ENCODE measurements at places on chromosomes 7 and 10.

DNA sequence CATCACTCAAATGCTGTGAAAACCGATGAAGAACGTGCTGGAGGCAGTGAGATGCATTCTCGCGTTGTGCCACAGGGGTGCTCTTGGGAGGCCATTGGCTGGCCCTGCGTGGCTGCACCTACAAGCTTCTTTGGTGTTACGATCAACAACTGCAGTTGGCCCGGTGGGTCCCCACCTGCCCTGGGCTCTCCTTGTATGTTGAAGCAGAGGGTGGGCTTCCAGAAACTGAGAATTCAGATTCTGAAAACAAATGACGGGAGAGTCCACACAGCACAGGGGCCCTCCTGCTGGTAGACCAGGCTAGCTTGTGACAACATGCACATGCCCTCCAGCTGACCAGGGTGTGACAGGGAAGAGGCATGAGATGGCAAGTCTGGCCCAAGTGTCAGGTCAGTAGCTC lies 23.7 kb upstream of the DDC start:
- no peak for DNase-seq

- no peak for DNase-seq
Measured at GRCh38 chr7:101243646-101244374, 1.1 kb downstream of the FIS1 start.

- no peak for DNase-seq
Measured at GRCh38 chr7:158702944-158703343, 1.7 kb downstream of the NCAPG2 start.

DNA sequence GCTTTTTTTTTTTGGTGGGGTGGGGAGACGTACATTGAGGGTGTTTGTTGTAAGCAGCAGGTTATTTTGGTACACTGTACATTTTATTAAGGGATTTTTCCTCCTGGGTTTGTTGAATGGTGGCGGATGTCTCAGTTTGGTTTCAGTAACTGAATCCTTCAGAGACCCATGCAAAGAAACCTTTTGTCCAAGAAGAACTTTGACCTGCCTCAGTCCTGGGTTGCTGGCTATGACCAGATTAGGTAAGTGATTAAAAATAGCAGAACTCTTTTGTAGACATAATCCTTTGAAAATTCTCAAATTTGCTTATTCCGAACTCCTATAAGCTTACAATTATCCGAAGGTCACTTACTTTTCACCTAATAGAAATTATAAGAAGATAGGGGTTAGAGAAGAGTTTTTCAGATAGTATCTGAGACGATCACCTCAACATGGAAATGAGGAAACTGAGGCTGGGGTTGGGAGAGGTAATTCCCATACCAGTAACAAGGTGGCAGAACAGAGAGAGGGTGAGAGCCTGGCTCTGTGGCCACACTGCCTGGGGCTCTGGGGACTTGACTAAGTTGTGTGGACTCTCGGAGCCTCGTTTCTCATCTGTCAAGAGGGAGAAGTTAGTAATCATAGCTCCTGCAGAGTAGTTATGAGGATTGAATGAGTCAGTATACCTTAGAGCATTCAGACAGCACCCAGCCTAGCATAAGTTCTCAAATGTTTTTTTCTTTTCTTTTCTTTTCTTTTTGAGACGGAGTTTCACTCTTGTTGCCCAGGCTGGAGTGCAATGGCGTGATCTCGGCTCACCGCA lies 87.4 kb downstream of the CCNY start:
- DNase-seq = no peak

GRCh38 chr7:83410989-83411591 lies 237.8 kb downstream of the SEMA3E start:
- no peak for DNase-seq

GRCh38 chr7:55557666-55558188 lies 14.6 kb downstream of the VOPP1 start:
- no peak for DNase-seq

DNA sequence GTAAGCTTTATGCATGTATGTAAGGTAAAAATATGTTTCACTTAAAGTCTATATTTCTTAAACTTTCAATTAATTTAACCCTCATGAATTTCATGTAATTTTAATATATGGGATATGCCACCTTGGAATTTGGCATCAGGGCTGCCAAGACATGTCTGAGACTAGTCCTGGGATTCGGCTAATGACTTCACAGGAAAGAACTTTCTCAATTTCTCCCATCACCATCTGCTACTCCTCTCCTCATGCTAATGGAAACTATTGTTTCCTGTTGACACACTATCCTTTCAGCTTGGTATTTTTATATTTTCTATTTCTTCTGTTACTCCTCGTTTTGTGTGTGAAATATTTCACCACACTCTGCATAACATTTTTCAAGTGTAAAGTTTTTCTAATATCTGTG lies 205.9 kb downstream of the ARL4A start:
- no peak for DNase-seq

DNA sequence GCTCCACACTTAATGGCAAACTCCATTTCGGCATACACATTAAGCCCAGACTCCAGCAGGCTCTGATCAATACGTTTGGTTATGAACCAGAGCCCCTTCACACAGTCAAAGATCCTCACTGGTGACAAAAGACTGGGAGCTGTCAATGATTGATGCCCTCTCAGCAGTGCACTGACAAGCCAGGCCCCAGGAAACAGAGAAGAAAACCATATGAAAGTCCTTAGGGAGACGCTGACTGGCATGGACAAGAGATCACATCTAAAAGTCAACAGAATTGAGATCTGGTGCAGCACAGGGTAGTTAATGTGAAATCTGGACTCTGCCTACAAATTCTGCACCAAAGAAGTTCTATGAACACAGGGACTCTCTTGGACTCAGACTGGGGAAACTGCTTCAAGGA lies 600.9 kb upstream of the NRP1 start:
- no peak for DNase-seq

- no peak for DNase-seq
Measured at GRCh38 chr10:84047258-84048010, 91.9 kb upstream of the GHITM start.

DNA sequence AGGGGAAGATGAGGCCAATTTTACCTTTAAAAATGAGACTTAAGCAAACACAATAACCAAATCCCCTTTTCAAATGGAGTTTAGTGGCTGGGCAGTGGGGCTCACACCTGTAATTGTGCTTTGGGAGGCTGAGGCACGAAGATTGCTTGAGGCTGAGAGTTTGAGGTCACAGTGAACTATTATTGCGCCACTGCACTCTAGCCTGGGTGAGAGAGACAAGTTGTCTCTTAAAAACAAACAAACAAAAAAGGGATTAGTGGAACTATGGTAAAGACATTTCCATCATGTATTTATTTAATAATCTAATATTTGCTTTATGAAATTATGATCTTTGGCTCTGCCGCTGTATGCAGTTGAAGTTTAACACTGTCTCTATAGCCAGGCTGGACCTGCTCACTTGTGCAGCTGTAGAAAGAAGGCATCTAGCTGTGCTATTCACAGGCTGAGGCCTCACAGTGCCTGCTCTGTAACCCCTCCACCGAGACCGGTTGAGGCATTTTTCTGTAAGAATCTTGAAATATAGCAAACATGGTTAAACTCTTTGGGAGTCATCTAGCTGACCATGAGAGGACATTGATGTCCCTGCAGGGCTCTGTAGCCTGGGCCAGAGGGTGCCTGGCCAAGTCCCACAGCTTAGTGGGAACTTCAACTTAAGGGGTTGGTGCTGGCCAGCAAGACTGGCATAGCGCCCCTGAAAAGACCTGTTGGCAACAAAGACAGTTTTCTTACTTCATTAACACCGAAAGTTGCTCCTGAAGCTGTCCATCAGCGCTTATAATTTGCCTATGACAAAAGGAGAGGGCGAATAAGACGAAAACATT lies 131.8 kb downstream of the BMPER start:
- DNase-seq = no peak

DNA sequence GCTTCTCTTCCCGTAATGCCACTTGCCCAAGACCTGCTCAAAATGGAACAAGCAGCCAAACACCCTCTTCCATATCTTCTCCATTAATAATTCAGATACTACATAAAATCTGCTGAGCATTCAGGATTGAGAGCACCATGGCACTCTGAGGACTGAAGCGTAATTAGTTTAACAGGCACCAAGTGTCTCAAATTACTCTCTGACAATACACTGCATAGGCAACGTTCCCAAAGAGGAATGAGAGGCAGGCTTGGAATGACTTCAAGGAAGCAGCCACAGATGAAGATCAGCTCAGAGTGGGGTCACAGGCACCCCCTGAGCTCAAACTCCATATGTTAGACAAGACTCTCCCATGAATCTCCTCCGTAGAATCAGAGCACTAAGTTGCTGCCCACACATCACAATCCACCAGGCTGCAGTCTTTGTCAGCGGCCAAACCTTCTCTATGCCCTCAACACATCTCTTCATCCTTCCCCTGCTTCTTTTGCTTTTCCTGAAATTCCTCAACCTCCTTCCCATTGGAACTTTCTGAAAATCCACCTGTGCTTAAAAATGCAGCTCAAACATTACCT lies 4.7 kb upstream of the ABLIM1 start:
- DNase-seq = no peak

- no peak for DNase-seq
Measured at GRCh38 chr7:120110169-120110568, 162.8 kb upstream of the KCND2 start.

GRCh38 chr10:47286591-47287315 lies 13.2 kb upstream of the GDF10 start:
- DNase-seq = no peak

DNA sequence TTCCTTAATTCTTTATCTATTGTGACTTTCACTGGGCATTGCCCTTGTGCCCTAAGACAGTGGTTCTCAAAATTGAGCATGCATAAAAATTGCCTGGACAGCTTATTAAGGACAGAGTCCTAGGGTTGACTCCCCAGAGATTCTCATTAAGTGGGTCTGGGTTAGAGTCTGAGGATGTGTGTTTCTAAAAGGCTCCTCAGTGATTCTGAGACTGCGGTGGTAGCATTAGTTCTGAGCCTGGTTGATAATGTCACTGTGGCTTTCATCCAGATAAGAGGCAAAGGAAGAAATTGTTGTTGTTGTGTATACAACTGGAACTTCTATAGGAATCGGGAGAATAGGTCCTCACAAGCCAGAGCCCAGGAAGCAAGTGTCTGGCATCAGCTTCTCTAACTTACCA lies 1.3 kb downstream of the IFIT2 start:
- no peak for DNase-seq

DNA sequence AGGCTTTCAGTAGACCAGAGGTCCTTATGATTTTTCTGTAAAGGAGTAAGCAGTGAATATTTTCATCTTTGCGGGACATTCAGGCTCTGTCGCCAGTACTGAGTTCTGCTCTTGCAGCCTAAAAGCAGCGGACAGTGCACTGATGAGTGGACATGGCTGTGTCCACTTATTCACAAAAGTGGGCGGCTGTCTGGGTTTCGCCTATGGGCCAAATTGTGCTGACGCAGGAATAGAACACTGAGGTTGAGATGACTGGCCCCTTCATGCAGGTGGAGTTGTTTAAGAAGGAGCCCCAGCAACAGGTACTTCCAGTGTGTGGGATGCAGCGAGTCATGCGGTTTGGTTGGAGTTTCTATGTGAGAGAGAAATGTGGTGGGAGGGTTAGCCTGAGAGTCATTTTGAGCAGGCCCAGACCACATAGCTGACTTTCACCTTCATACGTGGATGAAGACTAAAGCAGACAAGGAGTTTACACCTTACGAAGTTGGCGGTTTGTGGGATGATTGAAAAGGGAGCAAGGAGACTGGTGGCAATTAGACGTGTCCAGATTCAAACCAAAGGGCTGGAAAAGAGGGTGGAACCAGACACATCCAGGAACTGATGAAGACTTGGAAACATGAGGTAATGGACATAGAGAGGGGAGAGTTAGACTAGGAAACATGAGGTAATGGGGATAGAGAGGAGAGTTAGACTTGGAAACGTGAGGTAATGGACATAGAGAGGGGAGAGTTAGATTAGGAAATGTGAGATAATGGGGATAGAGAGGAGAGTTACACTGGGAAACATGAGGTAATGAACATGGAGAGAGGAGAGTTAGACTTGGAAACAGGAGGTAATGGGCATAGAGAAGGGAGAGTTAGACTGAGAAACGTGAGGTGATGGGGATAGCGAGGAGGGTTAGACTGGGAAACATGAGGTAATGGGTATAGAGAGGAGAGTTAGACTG lies 38.2 kb downstream of the WDR37 start:
- DNase-seq = no peak

DNA sequence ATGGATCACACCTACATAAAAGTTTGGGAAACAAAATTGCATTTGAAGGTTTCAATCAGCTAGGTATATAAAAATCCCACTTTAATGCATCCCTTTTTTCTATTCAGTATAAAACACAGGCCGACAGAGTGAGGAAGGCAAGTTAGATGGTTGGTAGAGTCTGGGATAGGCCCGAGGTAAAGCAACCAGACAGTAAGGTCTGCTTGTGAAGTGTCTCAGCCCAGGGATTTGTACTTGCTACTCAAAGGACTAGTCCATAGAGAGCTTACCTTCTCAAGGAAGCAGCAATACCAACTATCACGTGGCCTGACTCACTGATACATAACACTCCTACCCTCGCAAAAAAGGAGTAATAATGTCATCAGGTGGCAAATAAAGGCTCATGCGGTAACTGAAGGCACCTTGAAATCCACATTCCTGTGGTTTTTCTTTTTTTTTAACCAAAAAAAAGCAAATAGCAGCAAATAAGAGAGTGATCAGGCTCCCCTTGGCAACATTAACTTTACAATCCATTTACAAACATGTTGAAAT lies 56.2 kb upstream of the ATP6V0A4 start:
- no peak for DNase-seq

GRCh38 chr7:84138411-84138810 lies 56.2 kb downstream of the SEMA3A start:
- no peak for DNase-seq

DNA sequence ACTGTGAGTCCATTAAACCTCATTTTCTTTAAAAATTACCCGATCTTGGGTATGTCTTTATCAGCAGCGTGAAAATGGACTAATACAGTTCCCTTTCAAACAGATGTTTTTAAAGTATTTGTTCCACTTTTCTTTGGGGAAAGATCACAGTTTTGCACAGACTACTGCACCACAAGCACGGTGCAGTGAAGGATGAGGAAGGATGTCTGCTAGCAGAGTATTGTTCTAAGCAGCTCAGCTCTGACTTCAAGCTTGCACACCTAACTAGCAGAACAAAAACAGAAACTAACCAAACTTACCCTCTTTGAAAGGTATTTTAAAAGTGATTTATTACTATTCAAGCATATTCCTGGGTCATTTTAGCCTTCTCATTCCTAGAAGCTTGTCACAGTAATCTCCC lies 20.0 kb downstream of the THNSL1 start:
- DNase-seq = no peak

- no peak for DNase-seq
Measured at GRCh38 chr7:131681961-131682360, 125.5 kb upstream of the PODXL start.

GRCh38 chr7:131552053-131552452 lies 4.4 kb downstream of the PODXL start:
- no peak for DNase-seq

- DNase-seq = no peak
Measured at GRCh38 chr7:54179321-54180029, 362.7 kb upstream of the VSTM2A start.

Data from SIG-M5 (cell line).